ENCODE measurements at places on chromosomes 5 and 9.

DNA sequence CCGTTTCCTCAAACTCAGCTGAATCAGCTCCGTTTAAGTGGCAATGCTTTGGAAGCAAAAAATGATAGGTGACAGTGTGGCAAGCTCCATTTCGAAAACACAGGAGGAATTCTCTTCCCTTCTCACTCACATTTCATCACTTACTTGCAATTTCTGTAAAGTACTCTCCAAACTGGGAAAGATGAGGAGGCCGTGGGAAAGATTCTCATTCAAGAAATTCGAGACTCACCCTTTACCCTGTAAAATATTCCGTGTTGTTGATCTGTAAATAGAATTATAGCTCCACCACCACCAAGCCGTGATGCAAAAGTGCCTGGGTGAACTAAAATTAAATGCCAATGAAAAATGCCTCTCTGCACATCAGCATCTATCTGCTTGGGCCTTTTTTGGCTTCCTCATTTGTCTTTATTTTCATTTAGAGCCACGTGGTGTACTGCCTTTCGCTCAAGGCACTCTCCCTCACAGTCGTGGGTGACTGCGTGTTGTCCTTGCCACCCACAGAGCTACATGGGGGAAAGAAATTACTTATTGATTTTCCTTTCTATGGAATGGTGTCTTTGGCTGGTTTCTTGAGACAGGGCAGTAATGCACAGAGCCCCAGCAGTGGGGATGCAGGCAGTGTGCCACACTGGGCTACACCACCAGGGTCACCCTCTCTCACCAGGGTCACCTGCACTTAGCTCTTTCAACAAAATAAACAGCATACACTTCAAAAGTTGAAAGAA is 289.3 kb upstream of the TAS2R1 start:
- no peak for DNase-seq

GRCh38 chr5:180647465-180647864 is 1.9 kb downstream of the FLT4 start:
- DNase-seq = peak; percentile 37

GRCh38 chr9:114899995-114900394 is 30.4 kb downstream of the TNFSF8 start:
- DNase-seq = no peak

GRCh38 chr5:133459474-133460160 is 152.7 kb downstream of the FSTL4 start:
- DNase-seq = no peak

DNA sequence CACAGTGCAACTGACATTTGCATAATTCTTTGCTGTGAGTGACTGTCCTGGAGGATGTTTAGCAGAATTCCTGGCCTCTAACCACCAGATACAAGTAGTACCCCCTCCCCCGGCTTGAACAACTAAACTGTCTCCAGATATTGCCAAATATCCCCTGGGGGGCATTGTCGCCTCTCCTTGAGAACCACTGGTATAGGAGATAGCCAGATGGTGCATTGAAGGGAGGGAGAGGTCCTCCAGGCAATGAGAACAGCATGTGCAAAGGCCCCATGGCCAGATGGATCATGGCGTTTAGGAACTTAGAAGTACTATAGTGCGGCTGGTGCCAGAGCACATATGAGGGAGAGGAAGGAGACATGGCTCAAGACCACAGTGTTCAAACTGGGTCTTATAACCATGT is 18.9 kb upstream of the ORM1 start:
- DNase-seq = peak; percentile 21

- DNase-seq = no peak
Measured at GRCh38 chr5:23742701-23743100, 235.3 kb downstream of the PRDM9 start.
